ENCODE measurements at places on chromosomes 1 and 21. TPM values are rescaled to one million over a fixed set of nuclear protein-coding genes. Genes with fewer than 3 reads are reported as not detected.

ABCA4 gene
- 2.7 TPM for total RNA-seq

DNA sequence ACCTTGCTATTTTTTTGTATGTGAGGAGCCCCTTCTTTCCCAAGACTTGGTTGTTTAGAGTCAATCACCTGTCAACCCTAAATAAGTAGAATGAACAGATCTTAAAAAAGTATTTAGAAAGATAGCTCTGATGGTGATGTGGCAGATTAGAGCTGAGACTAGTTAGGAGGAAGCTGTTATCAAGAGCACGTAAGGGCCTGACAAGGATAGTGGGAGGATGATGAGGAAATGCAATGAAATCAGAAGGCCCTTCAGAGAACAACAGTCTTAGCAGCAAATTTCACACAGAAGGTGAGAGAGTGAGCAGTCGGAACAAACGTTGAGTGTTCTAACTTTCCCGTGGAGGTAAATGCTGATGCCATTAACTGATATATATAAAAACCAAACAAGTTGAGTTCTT is 15.9 kb upstream of the S1PR1 start:
- no peaks in the 10 kb centered on the region for H3K27me3 ChIP-seq
- H3K4me3 ChIP-seq: no peak overlapping the region
- no peak for DNase-seq

DNA sequence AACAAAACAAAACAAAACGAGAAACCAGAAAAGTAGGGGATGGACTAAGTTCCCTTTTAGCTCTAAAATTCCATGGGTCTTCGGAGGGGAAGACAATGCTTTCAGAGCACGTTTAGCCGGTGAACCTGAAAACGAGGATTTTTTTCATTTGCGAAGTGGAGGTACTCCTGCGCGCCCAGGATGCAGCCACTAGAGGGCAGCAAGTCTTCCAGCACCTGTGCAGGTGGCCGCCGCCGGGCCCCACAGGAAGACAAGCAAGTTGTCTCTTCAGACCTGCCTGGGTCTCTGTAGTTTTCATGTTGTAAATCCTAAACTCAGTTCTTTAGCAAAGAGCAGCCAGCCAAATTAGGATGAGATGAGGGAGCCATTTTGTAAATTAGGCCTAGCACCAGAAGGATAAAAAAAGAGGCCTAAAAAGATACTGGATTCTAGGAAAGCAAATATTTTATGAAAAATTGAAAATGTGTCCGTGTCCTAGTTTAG is 17.7 kb upstream of the SNX27 start:
- no peak overlapping the region for H3K27ac ChIP-seq
- no peaks in the 10 kb centered on the region for H3K4me1 ChIP-seq
- H3K36me3 ChIP-seq: no peaks in the 10 kb centered on the region
- no peaks in the 10 kb centered on the region for H3K27me3 ChIP-seq

DNASE2B gene
- total RNA-seq: 1.8 TPM

DNA sequence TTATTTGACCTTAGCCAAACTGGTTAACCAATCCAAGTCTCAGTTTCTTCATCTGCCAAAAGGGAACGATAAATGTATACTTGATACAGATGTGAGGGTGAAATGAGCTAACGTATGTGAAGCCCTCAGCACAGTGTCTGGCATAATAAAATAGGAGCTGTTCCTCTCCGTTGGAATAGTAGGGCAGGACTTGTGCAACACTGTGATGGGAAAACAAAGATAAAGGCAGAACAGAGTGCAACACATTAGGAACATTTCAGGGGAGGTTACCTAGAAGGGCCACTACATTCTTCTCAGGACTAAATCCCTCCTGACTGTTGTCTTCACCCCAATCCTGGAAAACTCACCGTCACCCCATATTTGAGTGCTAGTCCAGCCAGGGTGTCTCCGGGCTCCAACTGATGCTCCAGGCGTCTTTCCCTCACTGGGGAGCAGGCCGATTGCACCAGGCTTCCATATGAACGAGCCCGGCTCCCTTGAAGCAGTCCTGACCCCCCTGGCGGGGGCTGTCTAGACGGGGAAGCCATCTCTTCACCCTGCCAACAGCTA is 896 bp downstream of the LYSMD1 start:
- H3K27ac ChIP-seq: peak overlapping the region; percentile 78
- no peaks in the 10 kb centered on the region for H3K27me3 ChIP-seq
- peak overlapping the region; percentile 57 for H3K4me3 ChIP-seq
- peaks cover 16% of the 10 kb centered on the region for H3K4me1 ChIP-seq
- no peak for DNase-seq
- H3K36me3 ChIP-seq: no peaks in the 10 kb centered on the region

PM20D1 gene
- 0.13 TPM for total RNA-seq

DNA sequence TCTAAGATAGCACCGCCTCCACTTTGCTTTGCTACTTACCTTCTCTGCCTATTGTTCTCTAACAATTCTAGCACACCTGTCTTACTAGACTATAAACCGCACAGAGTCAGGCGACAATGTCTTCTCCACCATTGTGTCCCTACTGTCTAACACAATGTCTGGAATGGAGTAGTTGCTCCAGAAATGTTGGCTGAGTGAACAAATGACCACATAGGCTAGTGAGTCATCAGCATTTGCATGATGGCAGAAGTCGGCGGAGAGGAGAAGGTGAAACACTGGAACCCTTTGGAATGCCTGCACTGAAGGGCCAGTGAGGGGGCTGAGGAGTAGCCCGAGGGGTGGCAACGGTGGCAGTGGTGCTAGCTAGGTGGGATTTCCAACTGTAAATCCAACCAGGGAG is 14.0 kb upstream of the PABPC4 start:
- H3K27ac ChIP-seq: no peak overlapping the region
- no peaks in the 10 kb centered on the region for H3K4me1 ChIP-seq
- DNase-seq: no peak
